ENCODE measurements at places on chromosomes 12 and 14.
A peak's percentile ranks its signal among the peaks of the same experiment; 100 is the strongest.

DNA sequence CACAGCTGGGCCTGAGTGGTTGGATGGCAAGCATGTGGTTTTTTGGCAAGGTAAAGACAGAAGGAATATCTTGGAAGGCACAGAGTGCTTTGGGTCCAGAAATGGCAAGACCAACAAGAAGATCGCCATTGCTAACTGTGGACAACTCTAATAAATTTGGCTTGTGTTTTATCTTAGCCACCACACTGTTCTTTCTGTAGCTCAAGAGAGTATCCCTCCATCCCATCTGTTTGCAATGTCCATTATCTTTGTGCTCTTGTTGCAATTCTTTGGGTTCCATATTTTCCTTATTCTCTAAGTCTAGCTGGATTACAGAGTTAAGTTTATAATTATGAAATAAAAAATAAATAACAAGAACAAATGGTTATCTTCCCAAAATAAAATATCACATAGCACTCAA lies 6.7 kb upstream of the DAAM1 start:
- no peak for DNase-seq

DNA sequence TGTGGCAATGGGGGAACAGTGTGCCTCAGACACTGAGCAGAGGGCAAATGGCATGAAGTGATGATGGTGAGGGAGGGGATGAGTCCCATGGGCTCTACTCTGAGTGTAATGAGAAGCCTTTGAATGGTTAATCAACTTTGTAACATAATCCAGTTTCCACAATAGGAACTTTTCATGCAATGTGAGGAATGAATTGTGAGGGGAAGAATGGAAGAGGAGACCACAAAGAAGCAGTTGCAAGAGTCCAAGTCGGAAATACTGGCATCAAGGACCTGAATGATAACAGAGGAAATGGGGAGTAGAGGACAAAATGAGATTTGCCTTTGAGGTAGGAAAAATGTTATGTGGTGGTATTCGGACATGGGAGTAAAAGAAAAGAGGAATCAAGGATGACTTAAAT lies 476.9 kb upstream of the PRICKLE1 start:
- DNase-seq = no peak

- DNase-seq = no peak
Measured at GRCh38 chr12:32870716-32871115, 25.9 kb downstream of the PKP2 start.

GRCh38 chr12:127885954-127886750 lies 380.8 kb upstream of the TMEM132C start:
- peak; percentile 68 for DNase-seq

DNA sequence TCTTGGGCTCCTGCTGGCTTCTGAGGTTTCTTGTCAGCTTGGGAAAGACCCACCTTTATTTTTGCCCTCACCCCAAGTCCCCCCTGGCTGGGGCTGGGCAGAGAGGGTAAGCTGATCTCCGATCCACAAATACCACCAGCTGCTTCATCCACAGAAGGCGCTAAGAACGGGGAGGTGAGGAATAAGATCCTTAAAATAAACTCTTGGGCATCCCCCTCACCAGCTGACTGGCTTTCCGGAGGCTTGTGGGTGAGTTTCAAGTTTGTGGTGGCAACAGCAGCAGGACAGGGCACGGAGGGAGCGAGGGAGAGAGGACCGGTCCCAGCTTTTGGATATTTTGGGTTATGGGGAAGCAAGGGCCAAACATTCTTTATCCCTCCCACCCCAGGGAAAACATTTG lies 20.8 kb upstream of the HSPB8 start:
- no peak for DNase-seq

- DNase-seq = peak; percentile 42
Measured at GRCh38 chr12:42585154-42585840, 4.2 kb downstream of the PRICKLE1 start.

DNA sequence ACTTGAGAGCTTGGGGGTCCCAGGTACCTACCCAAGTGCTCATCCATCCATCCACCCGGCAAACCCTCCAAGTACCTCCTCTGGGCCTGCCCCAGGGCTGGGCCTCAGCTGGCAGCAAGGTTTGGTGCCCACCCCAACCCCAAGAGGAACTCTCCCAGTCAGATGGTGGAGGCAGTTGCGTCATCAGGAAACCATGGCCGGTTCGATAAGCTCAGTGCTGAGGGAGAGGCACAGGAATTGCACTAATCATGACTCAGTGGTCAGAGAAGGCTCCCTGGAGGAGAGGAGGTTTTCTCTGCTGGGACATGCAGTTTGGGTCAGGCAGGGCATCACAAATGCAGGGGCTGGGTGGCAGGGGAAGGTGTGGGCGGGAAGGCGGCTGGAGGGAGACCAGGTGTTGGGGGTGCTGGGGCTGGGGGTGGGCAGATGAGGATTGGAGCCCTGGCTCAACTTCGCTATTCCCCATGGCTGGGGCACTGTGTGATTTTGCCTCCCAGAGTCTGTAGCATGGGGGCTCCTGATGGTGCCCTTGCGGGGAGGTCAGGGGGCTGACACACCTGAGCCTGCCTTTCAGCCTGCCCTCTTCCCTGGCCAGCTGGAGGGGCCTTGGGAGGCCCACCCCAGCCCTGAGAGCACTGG lies 32.2 kb downstream of the SH2B3 start:
- DNase-seq = no peak

GRCh38 chr12:2256915-2257314 lies 204.1 kb downstream of the CACNA1C start:
- DNase-seq = no peak

DNA sequence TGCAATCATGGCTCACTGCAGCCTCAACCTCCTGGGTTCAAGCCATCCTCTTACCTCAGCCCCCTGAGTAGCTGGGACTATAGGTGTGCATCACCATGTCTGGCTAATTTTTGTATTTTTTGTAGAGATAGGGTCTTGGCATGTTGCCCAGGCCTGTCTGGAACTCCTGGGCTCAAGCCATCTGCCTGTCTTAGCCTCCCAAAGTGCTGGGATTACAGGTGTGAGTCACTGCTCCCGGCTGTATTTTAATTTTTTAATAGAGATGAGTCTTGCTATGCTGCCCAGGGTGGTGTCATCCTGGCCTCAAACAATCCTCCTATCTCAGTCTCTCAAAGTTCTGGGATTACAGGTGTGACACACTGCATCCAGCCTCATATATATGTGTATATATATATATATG lies 31.7 kb upstream of the GPRC5A start:
- no peak for DNase-seq

GRCh38 chr12:52508211-52508610 lies 12.0 kb downstream of the KRT5 start:
- no peak for DNase-seq

GRCh38 chr12:58079806-58080205 lies 138.4 kb downstream of the ATP23 start:
- no peak for DNase-seq

DNA sequence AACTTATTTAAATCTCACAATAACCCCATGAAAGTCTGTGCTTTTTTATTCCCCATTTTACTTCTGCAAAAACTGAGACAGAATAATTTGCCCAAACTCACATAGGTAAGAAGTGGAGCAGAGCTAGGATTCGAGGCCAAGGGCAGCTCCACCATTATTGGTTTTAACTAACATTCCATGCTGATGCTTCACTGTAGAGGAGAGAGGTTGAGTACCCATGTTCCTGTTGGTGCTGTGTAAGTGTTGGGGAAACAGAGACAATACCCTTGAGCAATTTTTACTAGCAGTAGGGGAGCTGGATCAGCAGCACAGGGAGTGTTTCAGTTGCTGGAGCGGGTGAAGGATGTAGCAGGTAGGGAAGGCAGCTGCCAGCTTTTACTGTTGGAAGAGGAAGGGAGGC lies 21.1 kb downstream of the RASSF8 start:
- no peak for DNase-seq

GRCh38 chr14:104715416-104715815 lies 8.6 kb upstream of the ADSS1 start:
- DNase-seq = no peak

DNA sequence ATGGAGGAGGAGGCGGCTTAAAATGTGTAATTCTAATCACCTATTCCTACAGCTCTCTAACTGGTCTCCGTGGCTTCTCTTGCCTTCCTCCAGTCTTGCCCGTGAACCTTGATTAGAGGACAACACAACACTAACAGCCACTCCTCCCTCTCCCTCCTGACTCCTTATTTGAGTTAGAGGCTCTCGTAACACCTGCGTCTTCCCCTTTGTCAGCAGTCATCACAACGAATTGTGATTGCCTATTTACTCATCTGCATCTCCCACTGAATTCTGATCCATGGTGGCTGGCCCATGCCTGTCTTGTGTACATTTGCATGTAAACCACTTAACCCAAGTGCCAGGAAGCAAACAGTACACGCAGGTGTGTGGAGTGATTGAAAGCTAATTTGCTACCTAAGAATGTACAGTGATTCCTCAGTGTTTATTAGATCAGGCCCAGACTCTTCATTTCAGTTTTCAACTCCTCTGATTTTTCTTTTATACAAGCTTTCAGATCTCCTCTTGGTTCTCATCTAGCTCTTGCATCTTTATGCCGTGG lies 154.5 kb downstream of the MON2 start:
- no peak for DNase-seq

- no peak for DNase-seq
Measured at GRCh38 chr12:117121441-117121840, 22.2 kb upstream of the TESC start.

GRCh38 chr12:28409892-28410291 lies 219.6 kb downstream of the CCDC91 start:
- DNase-seq = no peak

DNA sequence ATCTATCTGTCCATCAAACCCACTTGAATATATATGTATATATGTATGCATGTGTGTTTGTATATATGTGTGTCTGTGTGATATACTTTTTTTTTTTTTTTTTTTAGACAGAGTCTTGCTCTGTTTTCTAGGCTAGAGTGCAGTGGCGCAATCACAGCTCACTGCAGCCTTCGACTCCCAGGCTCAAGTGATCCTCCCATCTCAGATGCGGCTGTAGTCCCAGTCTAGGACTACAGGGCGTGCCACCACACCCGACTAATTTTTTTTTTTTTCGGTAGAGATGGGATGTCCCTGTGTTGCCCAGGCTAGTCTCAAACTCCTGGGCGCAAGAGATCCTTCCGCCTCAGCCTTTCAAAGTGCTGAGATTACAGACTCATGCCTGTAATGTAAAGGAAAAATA lies 13.0 kb upstream of the APOBEC1 start:
- no peak for DNase-seq

DNA sequence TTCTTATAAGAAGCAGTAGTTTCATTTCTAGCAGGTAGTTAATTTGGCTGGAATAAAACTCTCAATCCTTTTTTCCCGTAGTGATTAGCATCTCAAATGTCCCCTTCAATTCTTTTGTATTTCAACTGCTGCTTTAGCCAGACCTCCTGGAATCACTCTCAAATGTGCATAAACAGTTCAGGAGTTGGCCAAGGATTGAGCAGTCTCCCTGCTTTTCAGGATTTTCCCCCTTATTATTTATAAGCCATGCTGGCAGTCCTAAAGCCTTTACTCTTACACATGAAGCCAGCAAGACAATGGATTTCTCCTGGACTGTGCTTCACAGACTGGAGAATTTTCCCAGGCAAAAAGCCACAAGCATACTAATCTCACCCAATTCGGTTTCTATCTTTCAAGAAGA lies 950.1 kb downstream of the VRK1 start:
- DNase-seq = no peak

GRCh38 chr12:131735476-131736445 lies 24.9 kb downstream of the SFSWAP start:
- no peak for DNase-seq

- no peak for DNase-seq
Measured at GRCh38 chr12:115922952-115923564, 354.4 kb downstream of the MED13L start.

DNA sequence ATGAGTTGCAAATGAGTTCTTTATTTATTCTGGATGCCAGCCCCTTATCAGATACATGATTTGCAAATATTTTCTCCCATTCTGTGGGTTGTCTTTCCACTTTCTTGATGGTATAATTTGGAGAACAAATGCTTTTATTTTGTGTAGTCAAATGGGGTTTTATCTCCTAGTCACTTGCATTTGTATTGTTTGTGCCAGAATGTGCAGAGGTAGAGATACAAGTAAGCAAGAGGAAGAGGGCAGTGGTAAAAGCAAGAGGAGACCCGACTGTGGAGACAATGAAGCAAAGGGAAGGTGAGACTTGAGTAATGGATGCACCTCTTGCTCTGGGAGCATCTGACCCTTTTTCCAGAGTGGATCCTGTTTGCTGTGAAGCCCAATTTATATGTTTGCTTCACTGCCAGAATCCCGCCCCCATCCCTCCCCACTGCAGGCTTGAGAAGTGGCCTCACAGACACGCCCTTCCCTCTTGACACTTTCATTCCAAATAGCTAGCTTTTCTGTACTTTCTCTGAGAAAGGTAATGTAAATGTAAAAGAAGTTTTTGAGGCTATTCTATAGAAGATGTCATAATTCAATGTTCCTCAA lies 786 bp upstream of the PFKM start:
- no peak for DNase-seq

- DNase-seq = no peak
Measured at GRCh38 chr14:90291699-90292098, 35.3 kb downstream of the PSMC1 start.

DNA sequence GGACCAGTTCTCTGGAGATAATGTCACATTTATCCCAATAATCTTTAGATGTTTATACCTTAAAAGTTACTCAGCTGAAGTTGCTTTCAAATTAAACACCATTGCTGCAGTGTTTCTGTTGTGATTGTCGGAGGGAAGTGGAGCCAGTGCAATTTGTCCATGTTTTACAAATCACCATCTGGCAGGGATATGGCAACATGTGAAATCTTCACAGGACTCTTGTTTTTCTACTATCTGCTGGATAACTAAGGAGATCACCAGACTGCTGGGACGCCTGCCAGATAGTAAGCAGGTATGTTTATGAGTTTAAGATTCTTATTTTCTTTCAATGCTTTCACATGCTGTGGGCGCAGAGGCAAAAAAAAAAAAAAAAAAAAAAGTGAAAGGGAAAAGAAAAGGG lies 100.3 kb upstream of the SOX5 start:
- no peak for DNase-seq

All from muscle of arm (tissue), 14 donors.